ENCODE measurements at places on chromosomes 1 and 21. TPM values are rescaled to one million over a fixed set of nuclear protein-coding genes. Genes with fewer than 3 reads are reported as not detected.

- DNase-seq: no peak
Measured at GRCh38 chr1:213828867-213829266, 158.9 kb upstream of the PROX1 start.

GRCh38 chr21:38910390-38911067 is 104.8 kb downstream of the ETS2 start:
- no peak for DNase-seq

DNA sequence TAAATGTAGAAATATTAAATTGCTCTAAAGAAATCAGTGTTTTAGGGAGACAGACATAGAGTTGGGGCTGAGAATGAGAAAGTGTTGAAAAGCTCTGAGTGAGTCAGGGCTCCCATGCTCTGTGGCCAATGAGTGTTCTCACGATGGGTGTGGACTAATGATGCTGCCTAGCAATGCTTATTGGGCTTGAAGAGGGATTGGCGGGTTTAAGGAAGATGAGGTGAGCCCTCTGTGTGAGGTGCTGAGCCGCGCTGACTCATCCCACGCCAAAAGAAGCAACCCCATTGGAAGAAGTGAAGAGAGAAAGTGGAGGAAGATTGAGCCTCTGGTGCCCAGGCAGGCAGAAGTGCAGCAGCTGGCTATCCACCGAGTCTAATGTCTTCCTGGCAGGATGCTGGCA is 65.1 kb upstream of the DPT start:
- no peak for DNase-seq

DNA sequence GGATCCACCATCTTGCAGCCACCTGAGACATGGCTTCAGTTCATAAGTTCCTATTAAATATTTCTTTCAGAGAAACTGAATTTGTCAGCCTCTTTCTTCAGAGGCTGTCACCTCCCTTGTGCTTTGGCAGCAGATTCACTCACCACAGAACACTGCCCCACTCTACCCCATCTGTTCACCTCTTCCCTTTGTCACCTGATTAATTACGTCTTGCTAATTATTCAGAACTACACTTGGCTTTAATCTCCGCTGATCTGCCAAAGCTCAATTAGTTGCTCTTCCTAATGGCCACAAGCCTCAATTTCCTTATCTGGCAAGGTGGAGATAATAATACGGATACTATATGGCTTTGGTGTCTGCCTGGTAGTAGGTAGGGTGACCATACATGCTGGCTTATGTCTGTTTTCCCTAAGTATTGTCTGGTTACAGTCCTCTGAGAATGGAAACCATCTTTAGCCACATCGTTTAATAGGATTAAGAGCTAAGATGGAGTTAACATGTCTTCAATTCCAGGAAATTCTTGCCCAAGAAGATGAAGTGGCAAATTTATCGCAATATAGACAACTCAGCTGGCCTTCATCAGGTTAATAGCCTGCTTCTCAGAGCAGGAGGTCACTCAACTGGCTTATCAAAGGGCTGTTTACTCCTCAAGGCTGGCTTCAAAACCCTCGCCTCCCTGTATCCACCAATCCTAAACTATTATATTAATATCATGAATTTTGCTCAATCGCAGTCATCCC is 58.2 kb upstream of the ADAR start:
- DNase-seq: no peak

DNA sequence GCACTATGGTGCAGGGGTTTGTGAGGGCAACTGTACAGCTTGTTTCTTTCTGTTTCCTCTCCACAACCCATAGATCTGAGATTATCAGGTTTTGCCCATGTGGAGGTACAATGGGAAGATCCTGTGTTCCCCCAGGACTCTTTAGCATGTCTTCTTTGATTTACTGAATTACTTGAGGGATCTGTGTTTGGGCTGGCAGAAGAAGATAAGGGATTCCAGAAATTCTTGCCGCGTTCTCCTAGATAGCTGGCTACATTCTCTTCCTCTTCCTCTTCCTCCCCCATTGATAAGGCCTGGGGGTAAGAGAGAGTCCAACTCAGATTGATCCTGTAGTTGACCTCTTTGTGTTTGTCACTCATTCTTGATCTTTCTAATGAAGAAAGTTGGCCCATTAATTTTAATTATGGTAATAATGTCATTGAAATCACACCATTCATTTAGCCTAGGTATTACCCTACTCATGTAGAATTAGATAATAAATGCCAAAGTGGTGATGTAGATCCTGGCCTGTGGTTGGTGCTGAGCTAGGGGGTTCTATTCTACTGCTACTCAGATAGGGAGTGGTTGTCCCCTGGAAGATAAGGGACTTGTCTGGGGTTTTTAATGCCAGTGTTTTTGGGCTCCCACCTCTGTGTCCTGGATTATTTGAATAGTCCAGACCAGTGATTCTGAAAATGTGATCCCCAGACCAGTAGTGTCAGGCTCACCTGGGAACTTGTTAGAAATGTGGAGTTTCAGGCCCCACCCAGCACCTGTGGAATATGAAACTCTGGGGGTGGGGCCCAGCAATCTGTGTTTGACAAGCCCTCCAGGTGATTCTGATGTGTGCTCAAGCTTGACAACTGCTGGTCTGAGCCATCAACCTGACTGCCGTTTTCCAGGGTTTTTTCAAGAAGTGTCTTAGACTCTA is 122.2 kb downstream of the NOS1AP start:
- DNase-seq: no peak

- DNase-seq: peak; percentile 85
Measured at GRCh38 chr1:40818264-40818961, 34.8 kb downstream of the KCNQ4 start.

ASAP3 gene
- total RNA-seq: not detected

Measured in activated T-helper 2 cell treated with anti-CD3 and anti-CD28 coated beads, Interferon-gamma antibody, Interleukin-2, Interleukin-4, amounts not matched to agents 10 μg/mL and 5 μg/mL and 100 μg/mL, durations not matched to agents 14 hours and 24 hours and 36 hours (primary cell).